ENCODE measurements at places on chromosomes 2 and 18.

- no peak for DNase-seq
Measured at GRCh38 chr2:96330407-96330806, 5.2 kb upstream of the NCAPH start.

DNA sequence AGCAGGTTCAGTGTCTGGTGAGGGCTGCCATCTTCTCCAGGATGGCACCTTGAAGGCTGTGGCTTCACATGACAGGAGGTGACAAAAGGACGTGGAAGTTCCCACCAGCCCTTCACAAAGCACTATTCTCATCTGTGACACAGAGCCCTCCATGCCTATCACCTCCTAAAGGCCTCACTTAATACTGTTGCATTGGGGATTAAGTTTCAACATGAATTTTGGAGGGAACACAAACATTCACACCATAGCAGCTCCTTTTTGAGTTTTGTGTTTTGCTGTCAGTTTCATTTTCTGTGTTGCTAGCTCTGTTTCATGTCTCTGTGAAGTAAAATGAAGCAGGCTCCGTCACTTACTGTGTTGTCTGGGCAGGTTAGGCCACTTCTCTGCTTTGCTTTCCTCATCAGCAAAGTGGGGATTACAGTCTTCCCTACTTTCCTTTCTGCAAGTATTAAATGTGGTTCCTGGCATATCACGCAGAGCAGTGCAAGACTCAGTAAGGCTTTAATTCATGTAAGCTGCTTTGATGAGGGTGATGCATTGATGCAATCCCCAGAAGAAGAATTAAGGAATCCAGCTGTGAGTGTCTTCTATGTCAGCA lies 31.6 kb downstream of the LIMS1 start:
- no peak for DNase-seq

DNA sequence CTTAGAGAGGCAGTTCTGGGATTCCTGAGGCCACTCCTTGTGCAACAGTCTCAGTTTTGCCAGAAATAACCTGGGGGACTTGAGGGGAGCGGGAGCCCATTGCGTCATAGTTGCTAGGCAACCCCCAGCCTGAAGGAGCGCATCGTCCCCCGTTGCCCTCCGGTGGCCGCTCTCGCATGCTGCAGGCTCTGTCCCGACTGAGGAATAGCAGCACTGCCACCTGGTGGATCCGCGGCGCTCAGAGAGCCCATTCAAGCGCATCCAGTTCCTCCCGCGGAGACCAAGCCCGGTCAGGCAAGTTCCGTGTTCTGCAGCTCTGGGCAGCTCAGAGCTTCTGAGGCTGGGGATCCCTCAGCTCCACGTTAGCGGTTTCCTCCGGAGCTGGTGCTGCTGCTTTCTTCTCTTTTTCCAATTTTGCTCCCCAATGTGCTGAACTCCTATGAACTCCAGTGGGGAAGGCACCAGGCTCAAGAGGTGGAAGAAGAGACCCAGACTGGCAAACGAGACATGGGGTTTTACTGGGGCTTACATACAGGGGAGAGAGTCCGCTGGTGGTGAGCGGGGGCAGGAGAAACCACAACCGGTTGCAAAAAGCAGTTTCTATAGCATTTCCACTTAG lies 15.1 kb downstream of the SLC4A3 start:
- DNase-seq: peak; percentile 88

DNA sequence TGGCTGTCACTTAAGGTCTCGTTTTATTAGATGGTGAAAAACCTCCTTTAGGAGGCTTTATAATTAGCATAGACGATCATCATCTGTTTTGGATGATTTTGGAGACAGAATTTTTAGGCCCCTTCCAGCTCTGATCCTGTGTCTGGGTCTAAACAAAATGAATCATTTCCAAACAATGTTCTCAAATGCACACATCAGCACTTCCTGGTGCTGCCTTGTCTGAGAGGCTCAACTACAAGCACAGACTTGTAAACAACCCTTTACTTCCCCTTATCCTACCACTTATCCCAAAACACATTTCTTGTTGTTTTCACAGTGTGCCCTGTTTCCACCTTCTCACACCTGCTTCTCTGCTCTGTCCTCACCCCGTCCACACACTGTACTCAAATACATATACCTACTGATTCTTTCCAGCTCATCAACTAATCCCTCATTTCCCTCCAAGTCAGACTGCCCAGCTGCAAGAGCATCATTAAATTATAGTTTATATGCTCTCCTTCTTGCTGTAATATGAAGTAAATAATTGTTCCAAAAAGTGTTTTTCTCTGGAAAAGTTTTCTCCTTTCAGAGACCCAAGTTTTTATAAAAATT lies 71.2 kb upstream of the COL3A1 start:
- DNase-seq: no peak

GRCh38 chr2:136136931-136137330 lies 19.0 kb upstream of the CXCR4 start:
- peak; percentile 49 for DNase-seq

DNA sequence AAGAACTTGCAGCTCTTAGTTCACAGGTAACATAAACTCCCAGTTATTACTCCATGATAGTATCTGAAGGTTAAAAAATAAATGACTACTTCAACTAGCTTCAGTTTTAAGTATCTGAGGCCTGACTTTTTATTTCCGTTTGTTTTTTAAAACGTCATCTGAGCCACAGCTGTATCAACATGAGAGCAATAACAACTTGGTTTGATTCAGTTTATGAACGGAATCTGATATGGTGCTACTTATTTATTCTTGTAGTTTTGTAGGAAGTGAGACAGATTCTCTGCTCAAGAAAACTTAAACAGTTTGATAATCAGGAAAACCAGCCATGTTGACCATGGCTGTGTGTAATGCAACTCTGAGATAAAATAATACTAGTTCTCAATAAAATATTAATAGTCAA lies 34.9 kb downstream of the NAB1 start:
- DNase-seq: peak; percentile 5

DNA sequence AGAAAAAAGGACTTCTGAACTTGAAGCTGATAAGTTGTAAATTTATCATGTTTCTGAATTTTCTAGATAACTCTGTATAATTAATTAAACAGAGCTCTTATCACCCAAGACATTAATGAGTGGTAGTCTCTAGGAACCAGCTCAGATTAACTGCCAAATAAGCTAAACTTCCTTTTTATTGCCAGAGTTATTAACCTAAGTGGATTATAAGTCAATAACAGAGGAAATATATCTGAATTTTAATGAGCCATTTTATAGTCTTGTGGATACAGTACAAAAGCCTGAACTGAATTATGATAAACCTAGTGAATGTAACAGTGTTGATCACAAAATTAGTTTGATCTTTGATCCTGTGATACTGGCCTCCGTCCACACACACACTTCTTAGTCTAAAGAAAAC lies 111.5 kb downstream of the COMMD1 start:
- DNase-seq: no peak

DNA sequence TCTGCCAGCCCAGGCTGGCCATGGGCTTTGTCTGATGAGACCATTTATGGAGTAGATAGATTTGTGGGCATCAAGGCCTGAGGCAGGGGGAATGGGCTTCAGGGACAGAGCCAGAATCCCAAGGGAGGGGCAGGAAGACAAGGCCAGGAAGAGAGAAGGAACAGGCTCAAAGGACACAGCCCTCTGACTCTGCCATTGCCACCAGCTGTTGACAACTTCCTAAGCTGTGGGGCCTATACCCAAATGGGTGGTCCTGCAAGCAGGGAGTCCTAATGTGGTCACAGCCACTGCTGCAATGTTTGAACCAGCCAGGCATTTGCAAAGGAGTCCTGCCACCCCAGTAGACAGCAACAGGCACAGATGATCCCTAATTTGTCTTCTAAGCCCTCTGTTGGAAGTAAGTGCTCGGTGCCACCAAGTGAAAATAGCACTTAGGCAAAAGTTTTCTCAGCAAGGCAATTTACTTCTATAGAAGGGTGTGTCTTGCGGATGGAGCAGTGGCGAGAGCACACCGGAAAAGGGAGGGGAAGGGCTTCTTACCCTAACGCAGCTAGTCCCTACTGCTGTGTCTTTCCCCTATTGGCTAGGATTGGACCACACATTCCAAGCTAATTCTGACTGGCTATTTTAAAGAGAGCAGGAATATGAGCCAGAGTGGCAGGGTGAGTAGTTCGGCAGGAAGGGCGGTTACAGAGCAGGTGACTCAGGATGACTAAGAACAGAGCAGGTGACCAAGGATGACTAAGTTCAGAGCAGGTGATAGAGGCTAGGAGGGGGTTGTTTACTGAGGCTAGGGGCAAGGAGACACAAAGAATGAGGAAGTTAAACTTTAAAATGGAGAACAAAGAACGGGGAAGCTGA lies 47.2 kb downstream of the C1QL2 start:
- no peak for DNase-seq

- DNase-seq: no peak
Measured at GRCh38 chr2:127121776-127122176, 14.8 kb upstream of the BIN1 start.
